Body of pancreas (tissue), 4 donors: ENCODE measurements at places on chromosomes 4 and X.

GRCh38 chrX:133215017-133215416 lies 3.1 kb downstream of the TFDP3 start:
- no peak for DNase-seq

DNA sequence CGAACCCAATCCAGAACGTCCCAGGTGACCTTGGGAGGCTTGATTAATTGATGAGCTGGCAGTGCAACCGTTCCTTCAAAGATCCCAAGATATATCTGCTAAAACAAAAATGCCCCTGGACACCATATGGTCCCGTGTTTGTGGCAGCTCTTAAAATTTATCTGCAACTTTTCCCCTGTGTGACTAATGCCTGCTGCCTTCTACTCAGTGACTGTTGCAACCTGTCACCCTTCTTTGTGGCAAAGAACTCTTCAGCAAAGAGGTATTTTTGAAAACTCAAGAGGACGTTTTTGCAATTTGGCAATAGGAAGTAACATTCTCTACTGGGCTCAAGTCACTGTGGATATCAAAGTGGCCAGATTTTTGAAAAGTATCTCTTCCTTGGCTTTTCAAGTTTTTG lies 75.8 kb upstream of the SOD3 start:
- DNase-seq: no peak

DNA sequence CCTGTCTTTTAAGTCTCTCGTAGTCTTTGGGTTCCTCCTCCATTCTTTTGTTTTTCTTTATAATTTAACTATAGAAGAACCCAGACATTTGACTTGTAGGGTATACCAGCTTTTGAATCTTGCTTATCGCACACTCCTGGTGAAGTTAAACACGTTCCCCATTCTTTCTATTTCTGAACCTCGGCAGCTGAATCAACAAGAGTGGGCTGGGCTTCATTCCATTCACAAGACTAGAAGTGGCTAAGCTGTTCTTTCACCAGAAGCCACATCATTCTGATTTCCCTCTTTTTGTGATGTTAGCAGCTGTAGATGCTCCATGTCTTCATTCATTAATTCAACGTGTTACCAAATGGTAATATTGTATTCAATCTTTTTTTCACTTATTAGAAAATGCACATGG lies 167.9 kb downstream of the CORIN start:
- peak; percentile 34 for DNase-seq

DNA sequence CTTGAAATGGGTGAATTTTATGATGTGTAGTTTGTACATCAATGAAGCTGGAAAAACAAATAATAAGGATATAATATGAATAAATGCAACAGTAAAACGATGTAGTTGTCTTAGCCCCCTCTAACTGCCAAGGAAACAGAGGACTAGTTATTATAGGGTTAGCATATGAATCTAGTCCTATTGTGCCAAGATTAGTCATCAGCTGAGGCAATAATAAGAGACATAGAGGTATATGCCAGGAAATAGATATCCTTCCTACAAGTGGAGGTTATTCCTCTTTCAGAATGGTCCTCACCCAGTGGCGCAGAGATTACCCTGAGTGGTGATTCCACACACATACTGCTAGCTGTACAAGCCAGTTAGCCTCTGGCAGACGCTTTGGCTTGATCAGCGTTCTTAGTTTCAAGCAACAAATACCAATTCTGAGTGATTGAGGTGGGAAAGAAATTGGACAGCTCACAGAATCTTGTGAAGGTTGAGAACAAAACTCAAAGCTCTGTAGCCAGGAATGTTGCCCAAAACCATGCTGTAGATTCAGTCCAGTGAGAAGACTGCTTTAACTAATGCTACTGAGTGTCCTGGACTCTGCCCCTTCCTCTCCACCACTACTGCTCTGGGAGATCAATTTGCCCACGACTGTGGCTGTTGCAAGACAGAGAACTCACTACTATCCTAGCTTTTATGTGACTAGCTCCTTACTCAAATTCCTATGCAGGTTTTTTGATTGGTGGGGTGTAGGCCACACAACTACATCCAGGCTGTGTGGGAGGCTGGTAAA lies 27.0 kb upstream of the ZNF280C start:
- no peak for DNase-seq

- DNase-seq: no peak
Observed at GRCh38 chr4:10605031-10605430, 79.5 kb downstream of the CLNK start.

GRCh38 chr4:139959396-139959795 lies 194.6 kb downstream of the MAML3 start:
- no peak for DNase-seq

- DNase-seq: no peak
Observed at GRCh38 chr4:3354455-3354811, 61.6 kb downstream of the RGS12 start.

DNA sequence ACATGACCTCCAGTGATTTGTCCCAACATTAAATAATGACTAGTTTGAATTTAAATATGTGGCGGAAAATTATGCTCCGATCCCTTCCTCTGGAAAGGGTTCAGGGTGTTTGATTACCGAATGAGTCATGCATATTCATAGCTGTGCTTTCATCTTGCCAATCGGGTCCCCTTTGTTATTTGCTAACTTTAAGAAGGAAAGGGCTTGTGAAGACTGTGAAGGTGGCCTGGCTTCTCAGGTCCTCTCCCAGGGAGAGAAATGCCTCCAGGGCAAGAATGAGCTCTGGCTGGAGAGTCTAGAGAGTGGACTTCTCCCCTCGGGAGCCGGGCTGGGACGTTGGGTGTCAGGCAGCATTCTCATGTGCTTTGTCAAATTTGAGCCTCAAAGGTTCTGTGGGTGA lies 155.5 kb upstream of the PSAPL1 start:
- DNase-seq: no peak

GRCh38 chrX:108097380-108097779 lies 5.8 kb downstream of the ATG4A start:
- no peak for DNase-seq

GRCh38 chrX:53247928-53248327 lies 22.9 kb upstream of the KDM5C start:
- no peak for DNase-seq

- DNase-seq: no peak
Observed at GRCh38 chr4:99612281-99612680, 37.7 kb downstream of the MTTP start.

- DNase-seq: no peak
Observed at GRCh38 chrX:47927212-47927611, 76.6 kb downstream of the ZNF182 start.

DNA sequence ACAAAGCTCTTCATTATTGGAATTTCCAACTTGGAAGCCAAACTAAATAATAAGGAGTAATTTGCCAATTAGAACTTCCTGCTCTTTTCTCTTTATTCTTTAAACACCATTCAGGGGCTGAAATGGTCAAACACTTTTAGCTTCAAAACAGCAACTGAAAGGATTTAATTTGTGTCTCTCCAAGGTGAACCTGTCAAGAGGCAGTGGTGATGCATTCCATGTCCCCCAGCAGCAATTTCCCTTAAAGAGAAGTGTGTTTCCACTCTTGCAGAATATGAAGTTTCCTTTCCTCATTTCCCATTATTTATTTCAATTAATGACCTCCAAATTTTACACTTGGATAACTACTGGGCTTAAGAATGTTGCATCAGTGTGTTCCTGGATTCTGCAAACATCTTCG lies 156.0 kb downstream of the COL25A1 start:
- no peak for DNase-seq

DNA sequence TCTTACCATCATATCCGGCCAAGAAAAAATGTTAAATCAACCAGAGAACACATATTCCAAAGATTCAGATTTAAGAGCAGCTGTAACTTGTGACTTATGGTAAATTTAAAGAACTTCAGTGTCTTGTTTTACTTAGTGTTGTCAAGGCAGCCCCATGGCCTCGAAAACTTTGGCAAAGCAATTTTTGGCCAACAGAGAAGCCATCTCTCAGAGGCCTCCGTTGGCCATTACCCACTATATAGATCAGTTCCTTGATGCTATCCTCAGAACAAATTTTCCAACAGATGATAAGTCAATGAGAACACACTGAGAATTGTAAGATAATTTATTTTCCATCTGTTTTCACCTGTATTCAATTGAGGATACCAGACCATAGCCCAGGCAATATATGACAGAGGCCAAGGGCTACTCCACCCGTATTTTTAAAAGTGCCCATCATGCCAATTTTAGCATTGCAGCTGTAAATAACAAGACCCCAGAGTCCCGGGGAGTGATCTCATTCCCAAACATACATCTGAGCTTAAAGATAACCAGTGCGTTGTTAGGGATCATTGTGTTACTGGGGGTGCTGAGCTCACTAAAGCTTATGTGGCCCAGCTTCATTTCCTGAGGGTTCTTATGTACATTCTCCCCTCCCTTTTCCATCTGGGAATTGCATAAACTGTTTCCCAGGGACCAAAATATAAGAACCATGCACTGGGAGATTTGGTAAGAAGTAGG lies 50.0 kb upstream of the PDHA1 start:
- no peak for DNase-seq

DNA sequence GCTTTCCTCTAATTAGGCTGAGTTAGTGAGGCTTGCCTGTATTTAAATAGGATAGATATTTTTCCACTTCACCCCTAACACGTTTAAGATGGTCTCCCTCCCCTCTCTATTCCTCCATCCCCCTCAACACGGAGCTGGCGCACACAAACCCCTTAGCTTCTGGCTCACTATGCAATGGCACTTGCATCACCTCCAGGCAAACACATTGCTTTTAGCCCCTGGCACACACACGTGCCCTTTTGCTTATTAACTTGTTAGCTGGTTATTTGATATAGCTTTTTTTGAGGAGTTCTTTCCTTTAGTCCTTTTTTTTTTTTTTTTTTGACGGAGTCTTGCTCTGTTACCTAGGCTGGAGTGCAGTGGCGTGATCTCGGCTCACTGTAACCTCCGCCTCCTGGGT lies 94.3 kb downstream of the HDAC8 start:
- no peak for DNase-seq

GRCh38 chrX:111288841-111289240 lies 18.6 kb upstream of the CAPN6 start:
- no peak for DNase-seq

DNA sequence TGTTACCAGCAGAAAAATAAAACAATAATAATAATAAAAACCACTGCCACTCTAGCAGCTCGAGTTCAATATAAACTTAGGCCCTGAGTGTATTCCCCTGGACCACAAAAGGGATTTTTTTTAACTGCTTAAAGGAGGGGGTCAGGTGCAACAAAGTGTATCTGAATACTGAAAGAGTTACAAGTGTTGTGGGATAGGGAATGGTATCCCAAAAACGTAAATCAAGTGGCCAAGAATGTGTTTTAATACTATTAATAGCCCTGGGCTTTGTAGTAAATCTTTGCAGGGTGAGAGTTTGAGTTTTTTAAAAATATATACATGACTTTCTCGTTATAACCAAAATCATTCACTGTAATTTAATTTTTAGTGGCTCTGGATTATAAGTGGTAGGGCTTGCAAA lies 860.1 kb upstream of the INTU start:
- DNase-seq: no peak

GRCh38 chr4:13299343-13299742 lies 184.8 kb downstream of the RAB28 start:
- DNase-seq: no peak

GRCh38 chr4:11480683-11481082 lies 52.0 kb upstream of the HS3ST1 start:
- DNase-seq: no peak

GRCh38 chr4:189533603-189534002 lies 407.1 kb upstream of the FRG1 start:
- DNase-seq: no peak

GRCh38 chrX:154378059-154378798 lies 866 bp upstream of the EMD start:
- peak; percentile 73 for DNase-seq

DNA sequence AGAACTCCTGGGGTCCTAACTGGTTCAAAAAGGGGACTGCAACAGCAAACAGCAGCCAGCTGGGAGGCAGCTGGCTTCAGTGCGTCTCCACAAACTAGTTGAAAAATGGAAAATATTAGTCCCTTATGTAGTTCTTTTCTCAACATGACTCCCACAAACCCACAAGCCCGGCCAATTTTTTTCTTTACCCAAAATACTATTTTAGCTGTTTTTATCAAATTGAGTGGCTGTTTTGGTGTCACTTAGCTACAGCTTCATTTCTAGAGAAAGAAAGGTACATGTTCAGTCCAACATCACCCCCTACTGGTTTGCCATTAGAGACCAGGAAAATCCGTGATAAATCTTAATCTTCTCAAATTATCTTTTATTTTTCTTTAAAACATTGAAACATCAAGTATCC lies 97.2 kb downstream of the GUCY2F start:
- no peak for DNase-seq

GRCh38 chr4:157075401-157075800 lies 549 bp upstream of the GLRB start:
- DNase-seq: no peak

- DNase-seq: peak; percentile 95
Observed at GRCh38 chr4:124275-125081, at the start of gene ZNF718. ZNF718 (plus strand) TSS chr4:124501; CDS start chr4:124671, 170 bp downstream.

GRCh38 chr4:41369680-41370079 lies 113.0 kb downstream of the UCHL1 start:
- peak; percentile 44 for DNase-seq

- no peak for DNase-seq
Observed at GRCh38 chr4:169225058-169225751, 45.6 kb downstream of the SH3RF1 start.

GRCh38 chr4:85419103-85419502 lies 55.8 kb upstream of the ARHGAP24 start:
- DNase-seq: no peak

DNA sequence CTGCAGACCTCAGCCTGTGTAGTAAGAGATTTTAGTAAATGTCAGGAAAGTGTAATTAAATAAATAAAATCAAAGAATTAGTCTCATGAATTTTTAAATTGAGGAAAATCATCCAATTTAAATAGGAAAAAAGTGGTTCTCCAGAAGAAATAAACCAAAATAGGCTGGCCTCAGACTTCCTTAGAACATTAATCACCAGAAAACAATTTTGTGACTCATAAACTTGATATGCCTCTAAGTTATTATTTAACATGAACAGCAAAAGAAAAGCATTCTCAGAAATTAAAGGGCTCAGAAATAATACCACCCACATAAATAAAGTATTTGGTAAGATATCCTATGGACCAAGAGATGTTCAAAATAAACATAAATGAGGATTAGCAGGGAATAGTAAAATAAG lies 14.3 kb downstream of the FAM47B start:
- DNase-seq: no peak

DNA sequence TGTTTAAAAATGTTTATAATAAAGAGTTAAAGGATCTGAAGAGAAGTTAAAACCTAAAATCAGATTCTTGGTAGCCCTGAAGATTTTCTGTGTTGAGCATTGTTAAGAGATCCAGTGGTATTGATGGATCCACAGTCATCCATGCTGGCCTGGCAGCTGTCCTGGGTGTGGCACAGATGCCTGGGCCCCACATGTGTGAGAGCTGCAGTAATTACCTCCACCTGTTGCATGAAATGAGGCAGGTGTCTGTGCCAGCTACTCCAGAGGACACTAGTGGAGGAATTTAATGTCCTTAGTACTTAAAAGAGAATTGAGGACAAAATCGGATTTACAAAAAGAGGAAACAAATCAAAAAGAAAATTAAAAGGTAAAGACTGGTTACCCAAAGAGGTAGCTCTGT lies 44.0 kb downstream of the MGST2 start:
- DNase-seq: no peak

- no peak for DNase-seq
Observed at GRCh38 chrX:16797358-16797757, 11.1 kb downstream of the TXLNG start.
